NCI-H226 (cell line): ENCODE measurements at places on chromosomes 1 and 21.

GRCh38 chr1:5191470-5191869 lies 537.1 kb downstream of the AJAP1 start:
- no peak for DNase-seq

DNA sequence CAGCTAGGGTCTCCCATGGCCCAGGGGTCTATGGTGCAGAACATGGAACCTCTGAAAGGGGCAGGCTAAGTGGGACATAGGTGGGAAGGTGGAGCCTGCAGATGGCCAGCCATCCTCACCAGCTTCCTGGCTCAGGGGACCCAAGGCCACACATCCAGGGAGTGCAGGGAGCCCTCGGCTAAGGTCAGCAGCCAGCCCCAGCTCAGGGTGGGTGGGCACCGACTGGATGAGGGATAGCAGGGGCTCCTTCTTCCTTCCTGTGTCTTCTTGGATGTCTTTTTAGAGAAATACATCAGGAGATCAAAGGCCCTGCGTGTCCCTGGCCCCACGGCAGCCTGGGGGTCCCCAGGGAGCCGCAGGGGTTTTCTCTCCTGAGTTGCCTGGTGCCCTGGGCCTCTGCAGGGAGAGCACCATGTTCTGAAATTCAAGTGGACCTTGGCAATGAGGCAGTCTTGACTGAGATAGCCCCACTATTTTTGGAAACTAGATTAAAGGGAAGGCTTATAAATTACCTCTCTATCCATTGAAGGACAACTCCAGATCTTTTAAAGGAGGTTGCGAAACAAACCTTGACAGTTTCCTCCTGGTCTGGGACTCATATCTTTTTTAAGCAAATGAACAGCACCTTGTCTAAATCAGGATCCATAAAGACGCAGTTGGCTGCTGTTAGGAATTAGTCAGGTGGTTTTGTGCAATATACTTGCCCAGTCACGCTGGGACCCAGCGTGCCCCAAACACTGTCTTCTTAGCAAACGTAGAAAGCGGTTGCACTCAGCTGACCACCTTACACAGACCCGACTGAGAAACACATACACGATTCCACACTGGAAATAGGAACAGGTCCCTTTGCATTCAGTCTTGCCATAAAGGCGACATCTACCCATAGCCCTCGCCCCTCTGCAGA lies 242.3 kb downstream of the TOMM20 start:
- DNase-seq = no peak

DNA sequence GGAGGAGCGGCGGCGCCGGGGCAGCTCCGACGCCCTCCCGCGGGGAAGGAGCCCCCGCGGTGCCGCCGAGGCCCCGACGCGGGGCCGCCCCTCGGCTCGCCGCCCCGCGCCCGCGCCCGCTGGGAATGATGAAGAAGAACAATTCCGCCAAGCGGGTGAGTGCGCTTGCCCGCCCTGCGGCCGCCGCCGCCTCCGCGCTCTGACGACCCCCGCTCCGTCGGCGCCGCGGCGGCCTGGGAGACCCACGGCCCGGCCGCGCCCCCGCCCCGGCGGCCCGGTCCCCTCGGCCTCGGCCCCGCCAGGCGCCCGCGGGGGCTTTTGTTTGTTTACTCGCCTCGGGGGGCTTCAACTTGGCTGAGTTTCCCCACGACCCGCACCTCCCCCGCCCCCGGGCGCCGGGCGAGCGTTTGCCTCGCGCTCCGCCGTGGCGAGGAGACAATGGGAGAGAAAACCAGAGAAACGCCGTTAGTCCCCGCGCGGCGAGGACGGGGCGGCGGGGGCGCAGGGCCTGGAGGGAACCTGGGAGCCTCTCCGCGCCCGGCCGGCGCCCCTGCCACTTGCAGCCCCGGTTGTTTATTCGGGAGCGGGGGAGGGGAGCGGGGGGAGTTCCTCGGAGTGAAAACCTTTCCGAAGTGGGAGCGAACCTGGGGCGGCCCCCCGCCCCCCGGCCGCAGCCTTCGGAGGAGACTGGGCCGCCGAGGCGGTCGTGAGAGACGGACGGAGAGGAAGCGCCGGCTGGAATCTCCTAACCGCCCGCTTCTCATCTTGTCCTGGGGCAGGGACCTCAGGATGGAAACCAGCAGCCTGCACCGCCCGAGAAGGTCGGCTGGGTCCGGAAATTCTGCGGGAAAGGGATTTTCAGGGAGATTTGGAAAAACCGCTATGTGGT lies 661 bp downstream of the PLEKHO1 start:
- DNase-seq = no peak

GRCh38 chr1:25041916-25042315 lies 111.8 kb upstream of the RUNX3 start:
- no peak for DNase-seq

DNA sequence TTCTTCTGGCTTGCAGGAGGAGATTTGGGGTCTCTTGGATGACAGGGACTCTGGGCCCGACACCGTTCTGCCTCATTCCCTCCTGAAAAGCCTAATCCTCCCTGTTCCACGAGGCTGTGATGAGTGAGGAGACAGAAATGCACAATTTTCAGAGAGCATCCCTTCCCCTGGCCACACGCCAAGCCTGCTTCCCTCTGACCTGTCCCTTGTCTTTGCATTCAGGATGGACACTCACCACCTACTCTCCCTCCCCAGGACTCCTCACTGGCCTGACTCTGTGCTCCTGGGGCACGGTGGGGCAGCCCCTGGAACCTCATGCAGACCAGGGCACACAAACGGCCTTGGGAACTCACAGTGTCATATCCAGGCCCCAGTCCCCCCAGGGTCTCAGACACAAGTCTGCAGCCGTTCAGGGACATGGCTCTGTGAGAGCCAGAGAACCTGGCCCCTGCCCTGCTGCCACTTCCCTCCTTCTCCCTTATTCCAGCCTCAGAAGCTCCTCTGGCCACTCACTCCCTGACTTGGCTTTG lies 3.5 kb upstream of the PRAMEF12 start:
- DNase-seq = no peak

DNA sequence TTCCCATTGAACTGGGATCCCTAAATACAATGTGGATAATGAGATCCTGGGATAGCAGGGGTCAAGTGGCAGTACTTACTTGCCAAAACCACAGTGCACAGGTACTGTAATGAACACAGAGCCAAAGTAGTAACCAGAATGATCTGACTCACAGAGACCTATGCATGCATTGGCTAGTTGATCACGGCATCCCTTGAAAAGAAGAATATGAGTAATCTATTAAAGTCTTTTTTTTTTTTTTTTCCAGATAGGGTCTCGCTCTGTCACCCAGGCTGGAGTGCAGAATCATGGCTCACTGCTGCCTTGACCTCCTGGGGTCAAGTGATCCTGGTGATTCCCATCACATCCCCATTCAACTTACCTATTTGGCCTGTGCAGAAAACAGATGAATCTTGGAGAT lies 29.4 kb upstream of the EIF4G3 start:
- DNase-seq = no peak

DNA sequence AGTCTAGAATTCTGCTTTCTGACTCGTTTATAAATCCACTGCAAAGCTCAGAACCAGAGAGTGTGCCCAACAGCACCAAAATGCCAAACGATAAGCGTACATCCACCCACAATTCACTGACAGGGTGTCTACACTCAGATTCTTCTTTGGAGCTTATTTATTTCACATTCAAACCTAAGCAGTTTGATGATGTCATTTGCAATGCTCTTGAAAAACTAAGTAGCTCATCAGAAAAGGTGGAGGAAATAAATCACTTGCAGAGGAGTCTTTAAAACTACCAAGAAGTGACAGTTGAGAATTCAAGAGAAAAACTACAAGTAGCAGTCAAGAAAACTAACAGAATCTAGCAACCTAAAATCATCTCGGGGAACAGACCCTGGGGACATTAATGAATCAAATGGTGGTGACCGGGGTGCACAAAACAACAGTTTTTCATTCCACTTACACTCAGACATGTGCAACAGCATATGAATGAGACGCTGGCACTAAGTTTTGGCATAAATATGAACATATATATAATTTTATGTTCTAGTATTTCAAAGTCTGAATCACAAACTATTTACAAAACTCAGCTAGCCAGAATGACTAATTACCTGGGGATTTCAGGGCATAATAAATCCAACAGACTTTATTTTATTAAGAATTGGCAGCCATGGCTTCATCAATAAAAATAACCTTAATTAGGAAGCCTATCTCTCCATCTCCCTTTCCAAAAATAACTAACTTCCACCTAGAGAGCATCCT lies 119.4 kb downstream of the SIPA1L2 start:
- DNase-seq = no peak

- no peak for DNase-seq
Observed at GRCh38 chr1:18651713-18652112, 21.1 kb downstream of the PAX7 start.

DNA sequence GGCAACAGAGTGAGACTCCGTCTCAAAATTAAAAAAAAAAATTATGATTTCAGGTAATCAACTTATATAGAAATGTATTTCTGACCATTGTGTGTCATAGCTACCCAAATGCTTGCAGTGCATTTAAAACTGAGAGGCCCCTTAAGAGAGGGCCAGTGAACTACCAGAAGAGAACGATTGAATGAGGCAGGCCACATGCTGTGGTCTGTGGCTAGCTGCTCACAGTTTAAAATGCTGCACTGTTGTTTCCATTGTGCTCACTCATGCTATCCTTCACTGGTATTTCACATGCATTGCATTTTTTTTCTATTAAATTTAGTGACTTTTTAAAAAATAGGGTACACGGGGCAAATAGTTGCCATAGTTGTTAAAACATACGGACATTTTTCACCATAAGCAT lies 26.0 kb downstream of the CHML start:
- no peak for DNase-seq

DNA sequence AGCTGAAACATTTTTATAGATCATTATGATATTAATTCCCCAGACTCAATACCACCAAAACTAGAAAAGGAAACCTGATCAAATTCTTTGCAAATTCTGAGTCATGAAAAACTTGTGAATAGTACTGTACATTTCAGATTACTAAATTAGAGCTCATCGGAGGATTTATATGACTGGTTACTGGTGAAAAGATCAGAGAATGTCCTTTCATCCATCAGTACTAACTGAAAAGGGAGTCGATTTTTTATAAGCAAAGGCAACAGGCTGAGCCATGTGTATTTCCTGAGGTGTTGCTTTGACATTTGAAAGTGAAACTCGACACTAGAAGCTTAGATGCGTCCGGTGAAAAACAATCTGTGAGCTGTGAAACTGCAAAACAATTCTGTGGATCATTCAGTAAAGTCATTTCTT lies 155.7 kb downstream of the TNFSF18 start:
- no peak for DNase-seq

- peak; percentile 54 for DNase-seq
Observed at GRCh38 chr1:199691540-199691939, 336.0 kb upstream of the NR5A2 start.

DNA sequence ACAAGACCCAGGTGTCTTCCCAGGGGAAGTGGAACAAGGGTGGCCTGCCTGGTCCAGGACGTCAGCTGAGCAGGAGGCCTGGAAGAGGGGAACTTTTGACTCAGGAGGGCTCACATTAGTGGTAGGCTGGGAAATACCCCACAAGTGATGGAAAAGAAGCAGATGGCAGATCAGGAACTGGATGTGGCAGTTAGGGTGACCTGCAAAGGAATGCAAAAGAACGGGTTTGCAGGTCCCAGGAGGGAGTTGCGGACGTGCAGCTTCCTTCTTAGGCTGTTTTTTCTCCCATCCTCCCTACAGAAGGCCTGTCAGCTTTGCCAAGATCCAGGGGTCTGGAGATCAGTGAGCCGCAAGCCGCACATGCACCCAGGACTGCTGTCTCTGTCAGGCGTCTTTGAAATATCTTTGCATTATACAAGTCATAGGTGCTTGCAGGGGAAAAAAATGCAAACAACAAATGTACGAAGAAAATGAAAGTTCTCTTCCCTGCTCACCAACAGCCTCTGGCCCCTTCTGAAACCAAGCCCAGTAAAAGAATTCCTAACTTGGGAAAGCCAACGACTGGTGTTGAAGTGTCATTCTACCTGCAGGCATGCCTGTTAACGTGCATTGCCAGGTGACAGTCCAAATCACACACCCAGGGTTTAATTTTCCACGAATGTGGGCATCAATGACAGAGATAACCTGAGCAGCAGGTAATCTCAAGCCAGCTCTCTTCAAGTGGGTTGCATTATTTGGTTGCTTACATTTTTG lies 34.4 kb downstream of the NENF start:
- DNase-seq = no peak

- no peak for DNase-seq
Observed at GRCh38 chr1:22553991-22554522, 9.2 kb upstream of the EPHA8 start.

GRCh38 chr1:65156910-65157545 lies 9.0 kb downstream of the AK4 start:
- no peak for DNase-seq

DNA sequence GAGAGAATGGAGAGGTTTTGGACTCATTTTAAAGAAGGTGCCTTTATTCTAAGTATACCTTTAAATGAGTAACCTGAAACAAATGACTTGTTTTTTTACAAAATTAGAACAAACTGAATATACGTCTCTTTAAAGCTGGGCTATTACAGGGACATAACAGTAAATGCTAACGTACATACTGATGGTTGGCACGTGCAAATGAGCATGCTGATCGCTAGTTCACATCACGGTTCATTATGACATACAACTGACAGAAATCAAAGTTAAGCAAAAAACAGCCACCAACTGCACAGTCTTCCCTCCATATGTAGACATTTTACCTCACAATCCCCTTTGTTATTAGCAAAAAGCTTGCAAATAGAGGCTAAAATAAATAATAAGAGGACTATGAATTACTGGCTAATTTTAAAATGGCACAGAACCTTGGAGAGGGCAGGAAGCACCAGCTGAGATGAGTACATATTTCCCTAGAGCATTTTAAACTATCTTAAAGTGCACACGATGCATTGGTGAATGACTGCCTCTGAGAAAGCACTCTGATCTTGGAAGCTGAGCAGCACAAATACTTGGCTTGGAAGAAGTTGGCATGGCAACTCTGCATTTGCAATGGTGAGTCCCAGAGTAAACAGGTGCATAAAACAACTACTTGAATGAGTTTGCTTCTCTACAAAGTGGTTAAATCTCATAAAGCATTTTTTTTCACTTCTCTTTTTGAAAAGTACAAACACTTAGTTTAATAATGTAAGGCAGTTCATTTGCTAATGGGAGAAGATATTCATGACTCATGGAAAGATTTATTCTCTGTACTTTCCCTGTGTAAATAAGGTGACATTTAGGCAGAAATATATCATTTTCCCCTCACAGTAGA lies 204.7 kb downstream of the LHX8 start:
- no peak for DNase-seq

- DNase-seq = no peak
Observed at GRCh38 chr1:225437710-225438437, 10.0 kb upstream of the LBR start.

GRCh38 chr1:228281631-228282328 lies 73.9 kb downstream of the OBSCN start:
- DNase-seq = no peak

DNA sequence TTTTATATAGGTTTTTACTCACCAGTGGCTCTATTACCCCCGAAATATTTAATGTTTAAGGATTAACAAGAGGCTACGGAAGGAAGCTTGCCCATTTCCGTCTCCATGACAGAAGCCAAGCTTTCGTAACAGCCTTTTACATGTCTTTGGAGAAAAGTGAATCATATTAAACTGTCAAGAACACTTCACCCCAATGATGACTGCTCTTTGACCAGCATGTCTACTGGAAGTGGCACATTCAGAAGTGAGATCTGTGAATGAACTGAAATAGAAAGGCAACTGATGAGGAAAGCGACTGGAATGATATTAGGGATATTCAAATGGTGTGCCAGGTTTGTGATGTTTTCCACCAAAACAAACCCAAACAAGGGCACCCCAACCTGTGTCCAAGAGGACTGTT lies 8.5 kb upstream of the PRDM15 start:
- no peak for DNase-seq
